ENCODE measurements at places on chromosomes 4 and X.

- no peak for DNase-seq
Measured at GRCh38 chr4:15237648-15238230, 190.1 kb upstream of the C1QTNF7 start.

DNA sequence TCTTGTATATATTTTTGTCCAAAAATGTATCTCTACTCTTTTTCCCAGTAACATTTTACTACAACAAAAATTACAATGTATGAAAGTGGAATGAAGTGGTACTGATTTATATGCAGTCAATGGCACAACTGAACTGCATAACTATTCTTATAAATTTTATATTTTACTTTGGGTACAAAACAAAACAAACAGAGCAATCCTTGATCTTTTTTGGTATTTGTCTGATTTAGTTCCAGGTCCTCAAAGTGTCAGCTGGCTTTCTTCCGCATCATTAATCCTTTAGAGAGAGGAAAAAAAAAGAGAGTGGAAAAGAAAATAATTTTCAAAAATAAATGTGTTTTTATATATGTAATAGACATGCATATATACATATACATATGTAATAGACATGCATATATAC, 252.4 kb upstream of the SLIT2 start:
- DNase-seq: no peak

DNA sequence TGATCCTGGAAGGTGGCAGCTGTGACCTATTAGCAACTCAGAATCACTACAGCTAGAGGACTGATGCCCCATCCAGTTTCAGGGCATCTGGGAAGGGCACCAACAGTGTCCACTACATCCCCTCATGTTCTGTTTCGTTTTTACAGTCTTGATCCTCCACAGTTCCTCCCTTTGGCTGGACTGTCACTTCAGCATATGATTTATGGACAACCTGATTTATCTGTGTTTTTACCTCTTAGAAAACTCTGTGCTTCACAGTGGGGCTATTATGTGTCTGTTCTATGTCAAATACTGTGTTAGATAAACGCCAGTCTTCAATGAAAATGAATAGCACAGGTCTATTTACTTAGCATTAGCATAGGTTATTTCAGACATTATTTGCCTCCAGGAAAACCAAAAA, 63.1 kb upstream of the GRPR start:
- DNase-seq: no peak

- DNase-seq: no peak
Measured at GRCh38 chr4:88196523-88197185, 38.2 kb upstream of the ABCG2 start.

GRCh38 chrX:154458116-154458953, at the start of gene PLXNA3:
TSS of gene PLXNA3 (plus strand) at chrX:154458281. CDS start at chrX:154460184, 1,903 bp downstream.
- DNase-seq: no peak

- DNase-seq: no peak
Measured at GRCh38 chr4:91935217-91935616, 368.5 kb upstream of the GRID2 start.

DNA sequence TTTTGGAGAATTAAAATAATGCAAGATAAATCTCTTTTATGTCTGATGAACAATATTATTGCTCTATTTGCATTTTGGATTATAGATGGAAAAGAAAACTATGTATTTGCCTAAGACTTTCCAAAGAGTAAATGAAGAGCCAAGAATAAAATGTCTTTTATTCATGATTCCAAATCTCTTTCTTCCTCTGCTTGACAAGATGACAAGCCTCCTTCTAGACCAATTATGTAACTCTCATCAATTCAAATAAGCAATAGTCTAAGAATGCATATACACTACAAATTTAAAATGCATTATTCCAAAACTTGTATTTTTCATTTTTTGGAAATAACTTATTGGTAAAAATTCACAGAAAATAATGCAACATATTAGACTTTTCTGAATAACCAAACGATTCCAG, 377.3 kb downstream of the GASK1B start:
- DNase-seq: no peak

- no peak for DNase-seq
Measured at GRCh38 chr4:7653510-7654369, 219.0 kb upstream of the PSAPL1 start.

DNA sequence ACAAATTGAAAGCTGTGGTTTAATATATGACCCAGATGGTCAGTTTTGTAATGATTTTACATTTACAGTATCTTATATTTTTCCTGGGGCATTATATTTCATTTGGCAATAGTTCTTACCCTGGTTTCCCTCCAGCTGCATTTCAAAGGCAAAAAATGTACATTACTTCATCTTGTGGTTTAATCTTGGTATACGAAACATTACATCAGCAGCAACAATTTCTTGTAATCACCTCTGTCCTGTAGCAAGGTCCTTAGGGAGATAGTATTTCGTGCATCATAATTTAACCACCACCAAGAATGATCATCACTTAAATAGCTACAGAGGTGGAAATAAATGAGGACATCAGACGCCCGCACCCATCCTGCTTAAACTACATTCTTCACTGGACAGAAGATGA, 48.8 kb downstream of the HS6ST2 start:
- DNase-seq: no peak

DNA sequence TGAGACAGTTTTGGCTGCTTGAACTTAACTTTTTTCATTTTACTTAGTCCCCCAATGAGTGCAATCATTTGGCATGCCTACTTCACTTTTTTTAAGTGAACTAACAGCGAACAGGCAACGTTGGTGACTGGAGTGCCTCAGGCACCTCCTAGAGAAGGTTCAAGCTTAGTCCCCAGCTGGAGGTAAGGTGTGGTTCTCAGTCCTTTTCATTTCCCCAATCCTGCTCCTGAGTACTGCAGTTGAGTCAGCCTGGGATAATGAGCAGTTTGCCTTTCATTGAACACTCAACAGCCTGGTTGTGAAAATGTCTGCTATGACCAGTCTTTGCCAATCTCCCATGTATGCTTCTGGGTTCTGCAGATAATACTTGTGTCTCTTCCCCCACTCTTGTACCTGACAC, 109.5 kb downstream of the CDKL5 start:
- DNase-seq: no peak

Data from GDM1 (cell line).